ENCODE measurements at places on chromosomes 2 and 18.
A peak's percentile ranks its signal among the peaks of the same experiment; 100 is the strongest.

- no peak for DNase-seq
These were observed 557.3 kb upstream of the SALL3 start for GRCh38 chr18:78422336-78422735.

DNA sequence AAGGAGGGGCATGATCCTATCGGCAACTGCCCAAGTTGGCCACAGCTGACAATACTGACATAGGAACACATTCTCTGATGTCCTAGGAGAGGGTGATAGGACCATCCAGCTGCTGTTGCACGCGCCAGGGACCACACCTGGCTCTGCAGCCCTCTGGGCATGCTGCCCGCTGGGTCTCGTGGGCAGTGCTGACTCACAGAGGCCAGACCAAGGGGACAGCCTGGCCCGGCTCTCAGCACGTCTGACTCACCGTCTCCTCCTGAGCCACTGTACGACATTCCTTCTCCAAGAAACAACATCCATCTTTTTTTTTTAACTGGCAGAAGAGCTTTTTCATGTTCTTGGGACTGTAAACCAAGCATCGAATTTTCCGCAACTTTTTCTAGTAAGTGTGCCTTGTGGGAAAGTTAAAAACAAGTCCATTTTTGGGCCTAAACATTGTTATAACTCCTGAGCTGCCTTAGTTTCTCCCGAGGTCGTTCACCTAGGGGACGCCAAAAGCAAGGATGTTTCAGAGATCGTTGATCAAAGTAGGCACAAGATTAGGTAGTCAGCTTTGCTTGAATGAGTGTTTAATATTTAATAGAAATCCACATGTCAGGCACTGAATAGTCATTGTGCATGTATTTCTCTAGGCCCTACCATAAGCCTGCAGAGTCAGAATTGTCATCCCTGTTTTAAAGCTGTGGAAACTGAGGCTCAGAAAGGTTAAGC is 100.3 kb downstream of the TTC32 start:
- no peak for DNase-seq

- no peak for DNase-seq
These were observed 54.7 kb downstream of the INO80D start for GRCh38 chr2:206031162-206031784.

GRCh38 chr2:209977386-209978239 is 24.8 kb upstream of the RPE start:
- peak; percentile 33 for DNase-seq

DNA sequence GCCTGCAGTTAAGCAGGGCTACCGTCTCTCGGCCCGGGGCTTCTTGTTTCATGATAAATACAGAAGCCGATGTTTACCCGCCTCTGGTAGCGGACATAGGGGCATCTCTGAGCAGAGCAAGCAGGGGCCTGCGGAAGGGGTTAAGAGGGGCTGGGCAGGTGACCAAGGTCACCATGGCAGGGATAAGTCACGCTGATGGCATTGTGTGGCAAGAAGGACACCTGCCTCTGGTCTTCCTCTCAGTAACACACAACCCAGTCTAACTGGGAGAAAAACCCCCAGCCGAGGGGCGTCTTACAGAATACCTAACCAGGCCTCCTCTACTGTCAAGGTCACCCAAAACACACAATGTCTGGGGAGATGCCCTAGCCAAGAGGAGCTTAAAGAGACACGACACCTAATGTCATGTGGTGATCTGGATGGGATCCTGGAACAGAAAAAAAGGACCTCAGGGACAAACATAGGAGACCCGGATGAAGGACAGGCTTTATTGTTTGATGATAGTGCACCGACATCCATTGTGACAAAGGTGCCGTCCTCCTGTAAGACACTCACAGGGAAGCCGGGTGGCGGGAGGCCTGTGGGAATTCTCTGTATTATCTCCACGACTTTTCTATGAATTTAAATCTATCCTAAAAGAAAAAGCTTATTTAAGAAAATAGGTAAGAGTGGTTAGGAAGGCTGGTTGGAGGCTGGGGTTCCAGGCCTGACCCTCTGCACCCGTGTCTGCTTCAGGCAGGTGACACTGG is 24.8 kb downstream of the SH3BP4 start:
- DNase-seq, result no peak
